ENCODE measurements at places on chromosomes 13 and 19.

DNA sequence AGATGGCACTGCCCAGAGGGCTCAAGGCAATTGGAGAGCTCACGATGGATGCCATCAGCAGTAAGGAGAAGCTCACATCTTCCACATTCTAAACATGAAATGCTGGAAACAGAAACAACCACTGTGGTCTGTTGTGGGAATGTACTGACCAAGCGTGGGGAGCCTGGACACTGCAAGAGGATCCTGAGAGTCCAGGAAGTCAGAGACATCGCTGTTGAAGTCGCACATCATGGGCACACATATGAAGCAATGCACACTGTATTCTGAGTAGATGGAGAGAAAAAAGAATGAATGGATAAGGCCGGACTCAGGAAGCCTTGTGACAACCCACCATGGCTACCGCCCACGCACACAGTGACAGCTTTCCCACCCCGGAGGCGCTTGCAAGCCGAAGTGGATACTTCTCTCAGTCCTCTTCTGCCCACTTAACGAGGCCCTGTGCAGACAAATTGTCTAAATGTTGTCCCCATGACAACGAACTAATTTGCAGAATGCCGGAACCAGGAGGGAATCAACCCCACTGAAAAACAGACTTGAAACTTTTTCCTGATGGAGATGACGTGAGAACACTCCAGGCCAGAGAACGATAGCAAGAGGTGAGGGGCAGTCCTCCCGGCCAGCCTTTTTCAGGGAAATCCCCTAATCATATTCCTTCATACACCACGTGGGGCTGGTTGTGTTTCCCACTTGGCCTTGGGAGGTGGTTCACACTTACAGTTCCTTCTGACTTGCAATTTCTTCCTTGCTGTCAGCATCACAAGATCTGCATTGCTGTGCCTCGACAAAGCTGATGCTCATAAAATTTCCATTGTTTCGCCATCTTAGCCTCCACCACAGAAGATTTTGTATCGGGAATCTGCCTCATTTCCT lies 109.6 kb upstream of the SERP2 start:
- no peak for DNase-seq

DNA sequence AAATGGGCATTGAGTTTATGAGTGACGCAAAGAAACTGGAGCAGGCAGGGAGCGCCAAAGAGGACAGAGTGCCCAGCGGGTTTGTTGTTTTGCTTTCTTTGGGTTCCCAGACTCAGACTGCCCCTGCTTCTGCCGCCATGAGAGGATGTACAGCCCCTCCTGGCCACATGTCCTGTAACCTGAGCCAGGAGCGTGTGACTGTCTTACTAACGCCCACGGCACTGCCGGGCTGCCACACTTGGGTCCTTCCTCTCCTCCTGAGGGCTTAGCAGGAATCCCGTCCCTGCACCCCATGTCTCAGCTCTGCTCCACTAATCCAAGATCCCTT lies 80.5 kb downstream of the GPR12 start:
- no peak for DNase-seq

- DNase-seq, result no peak
Observed at GRCh38 chr19:33905473-33905936, 108.8 kb downstream of the KCTD15 start.

- peak; percentile 67 for DNase-seq
Observed at GRCh38 chr19:41352609-41353465, 885 bp downstream of the TGFB1 start.

- DNase-seq, result no peak
Observed at GRCh38 chr13:100330662-100331061, 241.8 kb downstream of the PCCA start.

- no peak for DNase-seq
Observed at GRCh38 chr19:29260477-29261317, 47.7 kb upstream of the UQCRFS1 start.

DNA sequence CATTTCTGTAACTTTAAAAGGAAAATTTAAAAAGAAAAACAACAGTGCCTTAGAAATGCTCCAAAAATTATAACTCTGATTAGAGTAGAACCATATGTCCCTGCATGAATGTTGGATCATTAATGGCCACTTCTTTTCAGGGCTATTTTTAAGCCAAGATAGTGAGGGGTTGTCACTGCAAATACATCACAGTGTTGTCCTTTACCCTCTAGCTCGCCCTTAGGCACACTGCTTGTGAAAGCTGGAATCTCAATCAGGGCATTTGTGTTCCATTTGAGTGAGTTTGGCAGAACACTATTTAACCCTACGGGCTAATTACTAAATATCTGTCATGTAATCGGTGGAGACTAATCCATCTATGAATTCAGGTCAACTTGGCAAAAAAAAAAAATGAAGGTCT lies 212.2 kb downstream of the NHLRC3 start:
- no peak for DNase-seq

DNA sequence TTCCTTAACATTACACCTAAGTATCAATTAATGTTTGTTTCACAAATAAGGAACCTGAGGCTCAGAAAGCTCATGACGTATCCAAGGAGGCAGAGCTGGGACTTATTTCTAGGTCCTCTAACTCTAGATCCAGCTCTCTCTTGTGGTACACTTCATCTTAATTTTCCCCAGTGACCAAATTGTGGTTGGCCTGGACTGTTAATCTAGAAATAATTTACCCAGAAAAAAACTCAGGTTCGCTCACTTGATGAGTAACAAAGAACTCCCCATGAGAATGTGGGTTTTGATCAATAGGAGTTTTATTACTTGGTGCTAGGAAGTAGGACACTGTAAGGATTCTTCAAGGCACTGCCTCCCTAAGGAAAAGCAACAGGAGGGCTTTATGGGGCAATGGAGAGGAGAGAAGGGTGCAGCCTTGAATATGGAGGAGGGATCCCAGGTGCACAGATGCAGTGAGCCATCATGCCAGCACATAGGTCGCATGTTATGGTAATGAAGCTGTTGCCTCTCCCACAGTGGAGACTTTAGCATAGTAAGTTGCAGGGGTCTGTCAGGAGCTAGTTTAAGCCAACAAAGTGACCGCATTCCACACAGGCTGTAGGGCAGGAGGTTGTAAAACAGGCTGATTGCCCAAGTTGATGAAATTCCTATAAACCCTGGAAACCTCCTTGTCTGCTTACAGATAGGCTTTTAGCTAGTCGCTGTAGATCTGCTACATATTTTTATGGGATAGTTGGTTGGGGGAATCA lies 14.7 kb downstream of the RAP2A start:
- no peak for DNase-seq
